Right atrium auricular region (tissue), 2 donors: ENCODE measurements at places on chromosomes 1 and 21. TPM values are rescaled to one million over a fixed set of nuclear protein-coding genes. Genes with fewer than 3 reads are reported as not detected.

The LRRC71 gene
- not detected for total RNA-seq

DNA sequence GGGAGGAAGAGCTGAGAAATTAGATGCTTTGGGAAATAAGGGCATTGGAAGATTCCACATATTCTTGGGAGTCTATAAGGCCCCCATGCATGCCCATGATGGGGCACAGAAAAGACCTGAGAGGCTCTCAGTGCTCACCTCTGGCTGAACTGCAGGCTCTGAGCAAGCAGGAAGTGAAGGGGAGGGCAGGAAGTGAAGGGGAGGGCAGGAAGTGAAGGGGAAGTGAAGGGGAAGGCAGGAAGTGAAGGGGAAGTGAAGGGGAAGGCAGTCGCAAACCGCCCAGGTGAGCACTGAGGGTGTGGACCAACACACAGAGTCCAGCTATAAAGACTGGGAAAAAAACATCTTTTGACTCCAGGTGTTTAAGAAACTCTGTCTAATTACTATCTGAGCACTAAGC lies 3.5 kb downstream of the KRTAP10-9 start:
- no peaks in the 10 kb centered on the region for H3K4me1 ChIP-seq
- no peaks in the 10 kb centered on the region for H3K27me3 ChIP-seq
- H3K27ac ChIP-seq: no peak overlapping the region
- no peak for DNase-seq
- H3K36me3 ChIP-seq: no peaks in the 10 kb centered on the region
- H3K4me3 ChIP-seq: no peak overlapping the region

GRCh38 chr1:2821966-2822620 lies 20.6 kb upstream of the TTC34 start:
- H3K36me3 ChIP-seq: no peaks in the 10 kb centered on the region
- H3K4me3 ChIP-seq: no peak overlapping the region
- H3K27ac ChIP-seq: no peak overlapping the region
- no peak for DNase-seq
- H3K4me1 ChIP-seq: no peaks in the 10 kb centered on the region
- H3K27me3 ChIP-seq: no peaks in the 10 kb centered on the region

DNA sequence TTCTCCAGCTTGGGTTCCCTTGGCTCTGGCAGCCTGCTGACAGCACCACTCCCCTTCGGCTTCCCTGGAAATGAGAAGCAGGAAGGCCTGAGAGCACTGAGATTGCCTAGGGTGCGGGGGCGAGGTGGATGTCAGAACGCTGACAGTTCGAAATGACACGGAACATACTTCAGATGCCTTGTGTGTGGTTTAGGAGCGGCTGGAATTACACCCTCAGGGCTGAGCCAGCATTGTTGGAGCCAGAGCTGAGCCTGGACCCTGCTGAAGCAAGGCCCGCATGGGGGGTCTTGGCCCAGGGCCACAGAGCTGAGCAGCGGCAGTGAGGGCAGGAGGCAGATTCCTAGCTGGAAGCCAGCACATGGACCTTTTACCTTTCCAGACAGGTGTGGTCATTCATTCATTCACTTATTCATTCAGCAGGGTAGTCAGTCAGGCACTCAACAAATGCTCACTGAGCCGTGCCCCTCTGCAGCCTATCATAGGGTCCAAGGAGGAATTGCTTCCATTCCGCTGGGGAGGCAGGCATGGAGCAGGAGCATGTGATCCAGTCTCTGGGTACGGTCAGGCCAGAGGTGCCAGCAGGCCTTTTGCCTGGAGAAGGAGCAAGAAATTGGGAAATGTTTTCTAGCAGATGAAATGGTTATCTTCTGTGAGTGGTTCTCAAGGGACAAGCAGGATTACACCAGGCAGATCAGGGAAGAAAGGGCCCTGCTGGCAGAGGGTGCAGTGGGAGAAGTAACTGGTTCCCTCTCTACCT lies 6.6 kb upstream of the FOXE3 start:
- no peaks in the 10 kb centered on the region for H3K27me3 ChIP-seq
- H3K4me1 ChIP-seq: no peaks in the 10 kb centered on the region
- no peaks in the 10 kb centered on the region for H3K36me3 ChIP-seq
- H3K27ac ChIP-seq: no peak overlapping the region
- DNase-seq: no peak
